ENCODE measurements at places on chromosomes 4 and X.

DNA sequence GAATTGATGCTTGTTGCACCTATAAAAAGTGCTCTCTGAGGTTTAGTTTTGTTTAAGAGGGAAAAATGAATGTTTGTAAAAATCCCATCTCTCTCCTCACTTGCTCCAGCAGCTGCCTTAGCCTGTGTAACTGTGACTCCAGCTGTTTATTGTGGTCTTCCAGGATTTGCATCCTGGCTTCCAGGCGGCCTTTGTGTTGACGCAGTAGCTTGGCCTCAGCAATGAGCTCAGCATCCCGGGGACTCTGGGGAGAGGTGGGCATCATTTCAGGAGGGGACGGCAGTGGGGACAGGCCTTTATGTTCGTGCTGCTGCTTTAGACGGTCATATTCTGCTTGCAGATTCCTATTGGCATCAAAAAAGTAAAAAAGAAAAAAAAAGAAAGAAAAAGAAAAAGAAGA, 75.3 kb upstream of the FTHL17 start:
- DNase-seq, result no peak

GRCh38 chr4:72997409-72997808, 72.1 kb downstream of the COX18 start:
- DNase-seq, result no peak

GRCh38 chr4:7158991-7159390, 33.3 kb upstream of the SORCS2 start:
- no peak for DNase-seq

DNA sequence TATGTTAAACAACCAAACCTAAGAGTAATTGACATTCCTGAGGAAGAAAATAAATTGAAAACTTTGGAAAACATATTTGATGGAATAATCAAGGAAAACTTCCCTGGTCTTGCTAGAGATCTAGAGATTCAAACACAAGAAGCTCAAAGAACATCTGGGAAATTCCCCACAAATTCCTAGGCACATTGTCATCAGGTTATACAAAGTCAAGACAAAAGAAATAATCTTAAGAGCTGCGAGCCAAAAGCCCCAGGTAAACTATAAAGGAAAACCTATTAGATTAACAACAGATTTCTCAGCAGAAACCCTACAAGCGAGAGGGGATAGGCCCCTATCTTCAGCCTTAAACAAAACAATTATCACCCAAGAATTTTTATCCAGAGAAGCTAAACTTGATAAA, 1082.0 kb upstream of the IGFBP7 start:
- DNase-seq, result no peak

DNA sequence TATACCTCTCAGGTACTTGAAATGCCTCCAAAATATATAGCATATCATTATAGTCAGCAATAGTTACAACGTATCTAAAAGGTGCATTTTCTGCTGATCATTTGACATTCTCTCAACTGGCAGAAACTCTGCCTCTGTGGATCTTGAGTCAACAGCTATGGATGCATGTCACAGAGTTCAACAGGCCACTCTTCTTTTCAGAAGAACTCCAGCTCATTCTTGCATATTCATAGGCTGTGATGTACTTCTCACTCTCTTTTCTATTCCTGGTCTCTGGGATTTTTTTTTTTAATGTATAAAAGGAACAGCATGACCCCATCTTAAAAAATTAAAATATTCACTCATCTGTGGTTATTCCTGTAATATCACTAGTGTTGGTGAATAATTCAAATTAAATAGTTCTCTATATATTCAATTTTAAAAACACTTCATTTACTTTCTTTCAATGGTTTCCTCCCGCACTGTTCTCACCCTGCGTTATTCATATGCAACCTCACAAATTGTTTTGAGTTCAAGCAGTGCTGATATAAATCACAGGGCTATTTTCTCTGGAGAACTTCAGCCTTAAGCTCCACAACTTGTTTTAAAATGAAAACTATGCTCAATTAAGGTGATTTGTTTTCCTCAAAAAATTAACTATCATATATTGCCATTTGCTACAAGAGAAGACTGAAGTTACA, 1111.2 kb upstream of the ADGRL3 start:
- no peak for DNase-seq

DNA sequence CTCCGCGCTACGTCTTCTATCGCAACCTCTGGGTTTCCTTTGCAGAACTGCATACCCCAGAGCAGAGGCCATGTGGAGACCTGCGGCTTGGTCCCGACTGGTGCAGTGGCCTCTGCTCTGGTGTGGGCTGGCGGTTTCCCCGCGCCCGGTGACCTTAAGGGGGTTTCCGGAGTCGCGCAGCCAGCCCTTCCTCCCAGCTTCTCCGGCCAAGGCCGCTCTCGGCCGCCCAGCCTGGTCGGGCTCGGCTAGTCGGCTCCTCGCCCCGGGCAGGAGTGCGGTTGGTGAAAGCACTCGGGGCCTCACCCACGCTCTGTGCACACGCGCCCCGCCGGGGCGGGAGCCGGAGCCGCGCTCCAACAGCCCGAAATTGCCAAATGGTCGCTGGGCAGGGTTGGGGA, 84.9 kb downstream of the BCOR start:
- no peak for DNase-seq

- DNase-seq, result no peak
Measured at GRCh38 chr4:154276496-154276895, 215.1 kb downstream of the DCHS2 start.

- no peak for DNase-seq
Measured at GRCh38 chrX:74085642-74086236, 218.2 kb upstream of the ZCCHC13 start.

GRCh38 chrX:57178605-57179004, 41.4 kb upstream of the SPIN2A start:
- no peak for DNase-seq

GRCh38 chrX:129786210-129786651, 6.5 kb downstream of the SASH3 start:
- no peak for DNase-seq

DNA sequence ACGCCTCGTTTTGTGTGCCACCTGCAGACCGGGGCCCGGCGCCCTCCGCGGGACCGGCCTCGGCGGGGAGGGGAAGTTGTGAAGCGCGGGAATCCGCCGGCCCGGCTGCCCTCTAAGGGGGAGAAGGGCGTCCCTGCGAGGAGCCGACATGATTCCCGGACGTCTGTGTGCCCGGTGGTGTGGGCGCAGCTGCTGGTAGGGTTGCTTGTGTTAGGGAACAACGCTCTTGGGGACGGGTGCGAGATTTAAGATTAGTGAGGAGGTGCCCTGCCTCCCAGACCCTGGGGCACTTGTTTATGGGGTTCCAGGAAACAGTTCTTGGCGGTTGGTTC, 627 bp downstream of the CDKN2AIP start:
- DNase-seq, result no peak

GRCh38 chr4:41111791-41112190, 102.6 kb downstream of the APBB2 start:
- no peak for DNase-seq

DNA sequence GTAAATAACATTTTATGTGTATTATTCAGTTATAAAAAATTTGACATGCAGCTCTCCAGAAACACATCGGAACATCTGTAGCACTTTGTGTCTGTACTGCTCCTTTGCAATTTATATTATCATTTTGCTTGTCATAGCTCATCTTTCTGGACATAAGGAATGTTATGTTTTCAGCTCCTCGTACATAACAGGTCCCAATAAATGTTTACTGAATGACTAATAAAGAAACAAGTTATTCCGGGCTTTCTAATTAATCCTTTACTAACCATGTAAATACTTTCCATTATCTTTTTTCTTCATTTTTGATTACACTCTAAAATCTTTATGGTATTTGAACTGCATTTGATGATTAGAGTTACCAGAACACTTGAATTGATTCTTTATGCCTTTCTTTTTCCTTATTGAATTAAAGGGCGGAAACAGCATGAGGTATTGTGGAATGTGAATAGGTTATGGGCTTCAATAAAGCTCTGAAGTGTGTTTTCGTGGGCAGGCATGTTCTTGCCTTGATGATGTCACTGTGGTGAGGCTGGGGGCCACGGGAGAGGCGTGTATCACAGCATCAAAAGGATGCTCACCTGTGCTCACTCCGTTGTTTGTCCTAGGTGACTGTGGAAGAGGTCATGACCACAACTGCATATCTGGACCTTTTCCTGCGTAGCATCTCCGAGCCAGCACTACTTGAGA, 131.6 kb downstream of the GATB start:
- DNase-seq, result no peak

GRCh38 chr4:143515905-143516304, 2.4 kb downstream of the SMARCA5 start:
- DNase-seq, result no peak

DNA sequence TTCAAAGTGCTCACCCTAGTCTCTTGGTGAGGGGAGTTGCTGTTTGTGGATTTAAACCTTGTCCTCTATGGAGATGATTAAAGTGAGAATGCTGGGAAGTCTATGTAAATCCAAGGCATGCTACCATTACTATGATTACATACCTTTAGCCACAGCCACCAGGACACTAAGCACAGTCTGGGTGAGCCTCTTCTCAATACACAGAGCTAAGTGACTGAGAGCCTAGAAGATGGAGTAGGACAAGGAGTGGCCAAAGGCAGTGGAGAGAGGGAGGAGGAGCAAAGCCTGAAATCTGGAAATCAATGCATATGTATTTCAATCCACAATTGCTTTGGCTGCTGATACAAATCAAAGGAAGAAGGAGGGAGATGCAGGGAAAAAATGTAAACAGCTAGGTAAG, 12.7 kb upstream of the TSPAN5 start:
- DNase-seq, result no peak

GRCh38 chrX:129939986-129940385, 34.0 kb downstream of the UTP14A start:
- DNase-seq, result no peak

All from activated T-helper 1 cell treated with anti-CD3 and anti-CD28 coated beads, Interleukin-2, amount 50 U/mL, for 16 hours (primary cell).